ENCODE measurements at places on chromosomes 1 and 21. TPM values are rescaled to one million over a fixed set of nuclear protein-coding genes. Genes with fewer than 3 reads are reported as not detected.

ARHGEF16 gene
- total RNA-seq, result 0.80 TPM

- DNase-seq, result no peak
Measured at GRCh38 chr1:119773711-119774241, 5.1 kb upstream of the HMGCS2 start.

DNA sequence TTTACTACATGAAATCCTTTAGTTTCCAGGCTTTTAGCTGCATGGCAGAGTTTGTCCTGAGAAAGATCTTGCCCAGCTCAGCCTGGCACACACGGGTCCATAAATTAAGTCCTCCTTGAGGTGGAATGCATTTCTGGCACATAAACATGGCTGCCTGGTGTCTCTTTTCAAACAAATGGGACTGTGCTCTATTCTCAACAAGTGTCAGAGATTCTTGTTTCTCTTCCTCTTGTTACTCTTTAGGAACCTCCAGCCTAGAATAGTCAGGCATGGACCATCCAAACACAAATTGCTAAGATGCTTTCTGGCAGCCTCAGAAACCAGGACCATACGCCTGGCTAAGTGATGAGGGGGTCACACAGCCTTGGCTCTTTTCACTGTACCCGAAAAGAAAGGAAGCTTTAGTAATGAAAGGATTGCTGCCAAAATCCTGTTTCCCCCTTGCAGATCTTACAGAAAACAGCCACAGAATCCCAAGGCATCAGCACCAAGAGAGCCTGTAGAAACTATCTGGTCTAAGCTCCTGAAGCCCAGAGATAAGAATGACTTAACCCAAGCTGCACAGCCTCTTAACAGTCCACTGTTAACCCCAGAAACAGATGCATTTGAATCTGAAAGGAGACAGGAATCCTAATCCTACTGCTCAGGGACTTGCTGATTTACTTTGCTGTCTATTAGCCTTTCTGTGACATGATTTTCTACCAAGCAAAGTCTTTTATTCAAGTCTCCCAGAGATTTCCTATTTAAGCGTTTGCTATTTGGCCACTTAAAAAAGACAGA lies 31.9 kb upstream of the NRDC start:
- DNase-seq, result no peak

DNA sequence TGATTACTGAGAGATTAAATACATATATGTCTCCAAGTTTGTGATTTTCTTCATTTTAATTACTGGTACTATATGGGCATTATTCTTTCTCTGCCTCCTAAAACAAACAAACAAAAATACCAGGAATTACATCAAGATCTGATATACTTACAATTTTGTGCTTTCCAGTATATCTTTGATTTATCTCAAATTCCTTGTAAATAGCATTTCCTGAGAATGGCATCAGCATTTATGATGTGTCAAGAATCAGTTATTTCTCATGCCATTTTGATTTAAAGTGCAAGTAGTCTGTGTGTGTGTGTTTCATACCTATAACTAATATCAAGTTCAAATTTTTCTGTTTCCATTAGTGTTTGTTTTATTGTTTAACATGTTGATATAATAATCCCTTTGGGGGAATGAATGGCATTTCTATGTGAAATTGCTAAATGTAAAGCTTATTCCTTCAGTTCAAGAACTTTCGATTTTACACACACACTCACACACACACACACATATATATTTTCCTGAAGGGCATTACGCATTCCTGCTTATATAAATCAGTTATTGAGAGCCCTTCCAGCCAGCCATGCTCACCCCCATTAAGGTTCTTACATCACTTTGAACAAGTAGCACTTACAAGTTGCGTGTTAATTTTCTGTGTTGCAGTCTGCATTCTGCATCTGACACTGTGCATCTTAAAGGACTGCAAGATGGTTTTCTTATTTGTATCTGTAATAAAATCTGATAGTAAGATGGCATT lies 102.7 kb downstream of the NEK7 start:
- DNase-seq, result no peak

SERPINC1 gene
- 0.32 TPM for total RNA-seq

- no peak for DNase-seq
Measured at GRCh38 chr1:7302126-7302525, 469.0 kb upstream of the VAMP3 start.

TARBP1 gene
- 39.2 TPM for total RNA-seq

AMY1B gene
- not detected for total RNA-seq

GRCh38 chr1:51516649-51517158 lies 2.4 kb downstream of the EPS15 start:
- DNase-seq, result no peak

GRCh38 chr21:25626757-25627156 lies 12.3 kb upstream of the JAM2 start:
- no peak for DNase-seq

GRCh38 chr1:115307661-115308060 lies 30.4 kb downstream of the NGF start:
- DNase-seq, result no peak

AGMAT gene
- total RNA-seq, result 0.29 TPM

DNA sequence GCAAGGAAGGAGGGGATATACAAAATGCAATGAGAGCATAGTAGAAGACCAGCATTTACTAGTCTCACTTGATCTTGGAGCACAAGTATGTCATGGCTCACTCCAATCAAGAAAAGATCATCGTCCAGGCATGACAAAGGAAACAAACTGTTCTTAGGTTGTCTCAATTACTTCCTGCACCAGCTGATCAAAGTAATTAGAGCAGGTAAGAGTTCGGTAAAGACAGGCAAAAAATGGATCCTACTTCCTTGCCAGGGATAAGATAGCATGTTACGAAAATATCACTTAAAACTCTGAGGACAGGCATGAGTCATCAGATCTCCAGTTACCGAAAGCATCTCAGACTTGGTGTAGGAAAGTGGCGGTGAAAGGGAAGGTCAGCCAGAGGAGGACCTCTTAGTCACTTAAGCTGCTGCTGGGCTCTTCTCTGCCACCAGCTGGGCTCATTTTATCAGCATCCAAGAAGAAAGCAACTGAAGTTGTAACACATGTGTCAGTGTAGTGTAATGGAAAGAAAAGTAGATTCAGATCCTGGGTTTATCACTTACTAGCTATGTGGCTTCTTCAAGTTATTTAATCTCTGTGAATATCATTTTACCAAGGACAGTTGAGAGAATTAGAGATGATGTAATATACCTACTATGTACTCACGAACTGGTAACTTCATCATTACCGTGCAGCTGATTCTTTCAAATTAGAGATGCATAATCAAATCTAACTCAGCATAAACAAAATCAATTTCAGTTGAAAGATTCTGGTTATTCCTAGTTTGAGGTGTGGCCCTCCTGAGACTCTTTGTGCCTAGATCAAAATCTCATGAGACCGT lies 46.8 kb downstream of the XCL1 start:
- no peak for DNase-seq

APOBEC4 gene
- not detected for total RNA-seq
